Tongue (tissue), 3 donors: ENCODE measurements at places on chromosomes 5 and 9. TPM values are rescaled to one million over a fixed set of nuclear protein-coding genes. Genes with fewer than 3 reads are reported as not detected.

Gene BAAT
- 0.41 TPM for total RNA-seq

Gene OSMR
- total RNA-seq: 14.7 TPM

Gene SLC6A19
- total RNA-seq: not detected

Gene ZFP37
- total RNA-seq: 8.9 TPM

Gene TAF11L10
- total RNA-seq: not detected

Gene OBP2B
- not detected for total RNA-seq

Gene PRDM9
- not detected for total RNA-seq

Gene CERCAM
- total RNA-seq: 63.2 TPM

Gene TCERG1
- 67.6 TPM for total RNA-seq

Gene PDE4D
- 189 TPM for total RNA-seq

Gene ST6GALNAC6
- total RNA-seq: 34.0 TPM

Gene JADE2
- total RNA-seq: 5.2 TPM

Gene NEURL1B
- 46.1 TPM for total RNA-seq

Gene DRD1
- total RNA-seq: 0.21 TPM

Gene STPG3
- not detected for total RNA-seq

Gene BTNL3
- total RNA-seq: not detected

Gene SMIM33
- not detected for total RNA-seq

Gene ANKRD55
- not detected for total RNA-seq

Gene SOHLH1
- not detected for total RNA-seq

Gene MACROH2A1
- 218 TPM for total RNA-seq

Gene PRELID2
- 38.0 TPM for total RNA-seq

Gene PAXX
- total RNA-seq: 21.7 TPM

Gene FOXI1
- not detected for total RNA-seq

Gene MSMP
- not detected for total RNA-seq

Gene PCDHA1
- not detected for total RNA-seq

Gene PRRX2
- 6.9 TPM for total RNA-seq

Gene EQTN
- total RNA-seq: 0.51 TPM

Gene WDR38
- not detected for total RNA-seq

Gene MARVELD2
- 3.2 TPM for total RNA-seq

Gene CWC27
- total RNA-seq: 22.6 TPM

Gene ADGRD2
- not detected for total RNA-seq

Gene SGCD
- 169 TPM for total RNA-seq

Gene CDH9
- not detected for total RNA-seq

Gene LRRTM2
- 0.51 TPM for total RNA-seq

Gene NR2F1
- total RNA-seq: 31.2 TPM

Gene BRINP1
- total RNA-seq: 0.31 TPM

Gene RANBP3L
- 8.4 TPM for total RNA-seq

Gene IFNA13
- not detected for total RNA-seq
